ENCODE measurements at places on chromosomes 12 and 14. TPM values are rescaled to one million over a fixed set of nuclear protein-coding genes. Genes with fewer than 3 reads are reported as not detected.

Gene RASSF9
- total RNA-seq = 0.35 TPM

Gene HSP90B1
- 1,038 TPM for total RNA-seq

- DNase-seq = peak; percentile 86
- H3K27me3 ChIP-seq = no peaks in the 10 kb centered on the region
- peak within 1 kb of the TSS; percentile 72 for H3K4me3 ChIP-seq
Observed at GRCh38 chr14:75050852-75051555, at the start of gene MLH3. Gene MLH3, minus strand, starts transcription at chr14:75051467. Its CDS starts 1,812 bp downstream, at chr14:75049655.

DNA sequence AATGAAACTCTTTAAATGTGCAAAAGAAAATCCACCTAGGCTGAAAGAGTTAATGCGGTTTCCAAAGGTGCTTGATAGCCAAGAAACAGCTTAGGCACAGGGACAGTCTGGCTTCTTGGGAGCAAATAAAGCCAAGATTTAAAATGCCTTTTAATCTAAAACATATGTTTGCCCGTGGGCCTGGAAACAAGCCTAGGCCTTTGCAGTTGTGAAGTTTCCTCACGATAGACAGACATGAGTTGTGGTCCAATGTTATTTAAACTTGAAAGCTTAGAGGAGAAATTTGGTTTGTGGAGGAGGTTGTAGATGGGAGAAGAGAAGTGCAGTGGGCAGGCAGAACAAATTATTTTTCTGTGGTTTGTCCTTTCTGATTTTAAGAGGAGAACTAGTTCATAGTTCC is 29.8 kb downstream of the PROX2 start:
- H3K4me3 ChIP-seq = no peak overlapping the region
- no peaks in the 10 kb centered on the region for H3K36me3 ChIP-seq
- DNase-seq = no peak
- no peak overlapping the region for H3K27ac ChIP-seq
- no peaks in the 10 kb centered on the region for H3K4me1 ChIP-seq

DNA sequence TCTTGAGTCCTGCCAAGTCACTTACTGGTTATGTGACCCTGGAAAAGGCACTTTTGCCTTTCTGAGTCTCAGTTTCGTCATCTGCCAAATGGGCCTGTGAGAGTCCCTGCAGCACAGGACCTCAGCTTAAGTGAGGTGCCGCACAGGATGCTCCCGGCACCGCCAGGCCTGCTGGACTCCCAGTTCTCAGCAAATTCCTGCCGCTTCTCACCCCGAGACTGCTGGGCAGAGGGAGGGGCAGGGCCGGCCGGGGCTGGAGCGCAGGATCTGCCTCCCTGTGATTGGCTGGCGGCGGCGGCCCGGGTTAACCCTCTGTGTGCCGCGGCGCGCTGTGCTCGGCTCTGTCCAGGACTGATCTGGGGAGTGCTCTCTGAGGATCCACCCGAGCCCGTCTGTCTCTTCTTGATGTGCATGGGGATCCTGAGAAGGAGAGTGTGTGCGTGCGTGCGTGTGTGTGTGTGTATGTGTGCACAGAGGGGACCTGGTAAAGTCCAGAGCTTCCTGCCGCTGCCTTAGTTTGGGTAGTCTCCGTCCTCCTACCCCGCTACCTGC is 8.6 kb downstream of the SETD1B start:
- no peak overlapping the region for H3K27ac ChIP-seq
- no peaks in the 10 kb centered on the region for H3K4me1 ChIP-seq
- H3K27me3 ChIP-seq = no peaks in the 10 kb centered on the region
- peak; percentile 87 for DNase-seq

Data from right lobe of liver (tissue), 6 donors.